ENCODE measurements at places on chromosomes 3 and 15.

DNA sequence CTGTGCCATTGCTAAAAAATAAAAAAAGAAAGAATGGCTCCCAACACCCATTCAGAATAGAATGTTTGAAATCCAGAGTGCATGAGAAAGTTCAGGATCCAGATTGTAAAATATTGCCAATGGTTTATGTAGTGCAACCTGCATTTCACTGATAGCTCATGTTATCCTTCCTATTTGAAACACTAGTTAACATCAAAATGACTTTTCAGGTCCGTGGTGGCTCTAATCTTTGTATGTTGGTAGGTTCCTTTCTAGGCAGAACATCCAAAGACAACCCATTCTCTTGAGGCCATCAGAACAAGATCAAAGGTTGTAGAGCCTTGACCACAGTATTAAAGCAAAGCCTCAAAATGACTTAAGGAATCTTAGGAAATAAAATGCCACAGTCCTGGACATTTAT lies 51.0 kb downstream of the PLCL2 start:
- DNase-seq, result no peak

DNA sequence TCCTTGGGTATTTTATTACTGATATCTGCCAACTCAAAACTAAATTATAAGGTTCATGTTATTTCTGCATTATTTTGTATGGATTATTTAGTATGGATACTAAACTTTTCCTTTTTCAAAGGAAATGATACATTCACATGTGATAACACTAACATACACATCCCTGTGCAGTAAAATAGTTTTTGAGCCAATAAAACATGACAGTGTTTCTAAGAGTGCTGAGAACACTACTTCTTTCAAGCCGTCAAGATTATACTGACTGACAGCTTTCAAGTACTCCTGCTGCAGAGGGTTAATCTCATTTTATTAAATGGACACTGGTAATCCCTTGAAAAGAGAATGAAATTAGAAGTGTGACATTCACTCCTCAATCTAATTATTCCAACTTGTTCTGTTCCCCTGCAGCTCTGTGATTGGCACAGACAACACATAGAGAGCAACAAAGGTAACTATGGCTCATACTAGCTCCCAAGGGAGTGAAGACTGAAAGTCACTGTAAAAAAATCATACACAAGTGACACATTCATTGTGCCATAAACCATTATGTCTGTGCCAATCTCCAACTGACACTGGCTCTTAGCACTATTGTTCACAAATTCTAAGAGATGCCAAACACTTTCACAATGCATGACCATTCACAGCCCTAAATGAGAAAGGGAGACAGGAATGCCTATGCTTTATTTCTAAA lies 468.6 kb downstream of the SHQ1 start:
- DNase-seq, result peak; percentile 53

- no peak for DNase-seq
These were observed 2.1 kb upstream of the ATP13A4 start for GRCh38 chr3:193556841-193557240.

- DNase-seq, result no peak
These were observed 24.5 kb upstream of the ANKRD28 start for GRCh38 chr3:15822281-15822680.

DNA sequence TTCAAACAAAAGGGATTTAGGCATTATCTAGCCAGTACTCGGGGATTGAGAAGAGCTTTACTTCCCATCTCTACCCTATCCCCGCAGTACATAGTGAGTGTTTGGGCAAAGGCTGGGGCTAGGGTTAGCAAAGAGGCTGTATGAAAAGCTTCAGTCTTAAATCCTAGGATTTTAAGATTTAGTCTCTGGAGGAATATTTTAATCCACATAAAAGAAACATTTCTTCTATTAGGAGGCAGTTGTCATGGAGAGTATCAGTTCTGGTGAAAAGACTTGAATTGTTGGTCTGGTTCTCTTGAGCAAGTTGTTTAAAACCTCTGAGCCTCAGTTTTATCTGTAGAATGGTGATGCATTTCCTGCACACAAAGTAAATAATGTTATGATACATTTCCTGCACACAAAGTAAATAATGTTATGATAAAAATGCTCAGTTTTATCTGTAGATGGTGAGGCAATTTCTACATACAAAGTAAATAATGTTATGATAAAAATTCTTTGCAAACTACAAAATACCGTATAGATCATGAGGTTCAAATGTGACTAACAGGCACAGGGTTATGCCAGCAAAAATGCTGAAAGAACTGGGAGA lies 53.9 kb upstream of the ZBED2 start:
- no peak for DNase-seq

Measured in kidney capillary endothelial cell (primary cell).